ENCODE measurements at places on chromosomes 12 and 14.

GRCh38 chr14:73771848-73772638 lies 57.9 kb upstream of the PNMA1 start:
- DNase-seq: peak; percentile 63

- no peak for DNase-seq
These were observed 59.0 kb upstream of the RERGL start for GRCh38 chr12:18148961-18149360.

- DNase-seq: no peak
These were observed 14.3 kb downstream of the RERG start for GRCh38 chr12:15206831-15207389.

GRCh38 chr14:71354142-71354541 lies 446.9 kb downstream of the PCNX1 start:
- DNase-seq: no peak

DNA sequence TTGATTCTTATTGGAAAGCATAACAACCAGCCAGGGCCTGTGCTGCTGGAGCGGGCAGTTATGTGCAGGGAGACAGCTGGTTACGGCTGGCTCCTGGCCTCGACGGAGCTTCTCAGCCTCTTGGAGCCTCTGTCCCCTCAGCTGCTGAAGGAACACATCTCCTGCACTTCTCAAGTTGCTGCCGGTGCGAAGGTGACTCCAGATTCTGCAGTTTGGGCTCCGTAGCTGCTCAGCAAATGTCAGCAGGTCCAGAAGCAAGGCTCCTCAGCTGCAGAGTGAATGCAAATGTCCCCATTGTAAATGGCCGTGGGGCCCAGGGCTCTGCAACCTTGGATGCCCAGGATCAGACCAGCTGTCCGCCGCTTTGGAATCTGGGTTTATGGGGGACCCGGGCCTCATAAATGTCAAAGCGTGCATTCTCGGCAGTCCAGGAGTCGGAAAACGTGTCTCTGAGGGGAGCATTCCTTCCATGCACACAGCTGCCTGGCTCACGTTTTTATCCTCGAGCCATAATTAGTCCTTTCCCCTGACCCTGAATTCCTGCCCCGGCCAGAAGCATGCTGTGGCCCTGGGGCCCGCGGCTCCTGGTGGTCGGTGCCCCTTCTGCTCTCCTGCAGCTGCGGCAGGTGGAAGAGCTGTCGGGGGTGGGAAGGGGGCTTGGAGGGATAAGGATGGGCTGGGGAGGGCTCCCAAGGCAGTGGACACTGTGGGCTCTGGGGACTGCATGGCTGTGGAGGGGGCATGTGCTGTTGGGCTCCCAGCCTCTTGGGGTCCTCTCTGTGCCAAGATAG lies 106.0 kb downstream of the KIF26A start:
- no peak for DNase-seq

DNA sequence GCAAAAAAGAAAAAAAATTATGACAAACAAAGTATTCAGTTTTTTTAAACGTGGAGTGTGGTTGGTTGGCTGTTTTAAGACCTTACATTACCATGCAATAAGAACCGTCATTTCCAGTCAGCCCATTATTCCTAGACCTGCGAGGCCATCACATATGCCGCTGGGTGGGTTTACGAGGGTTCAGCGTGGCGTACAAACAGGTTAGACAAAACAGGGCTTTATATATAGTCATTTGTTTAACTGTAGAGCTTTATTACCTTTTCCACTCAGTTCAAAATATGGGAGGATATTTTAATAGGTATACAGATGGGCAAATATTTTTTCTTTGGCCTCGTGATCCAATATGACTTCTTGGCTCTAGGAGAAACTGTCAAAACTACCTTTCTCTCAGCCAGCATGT lies 67.2 kb downstream of the KSR2 start:
- DNase-seq: no peak

DNA sequence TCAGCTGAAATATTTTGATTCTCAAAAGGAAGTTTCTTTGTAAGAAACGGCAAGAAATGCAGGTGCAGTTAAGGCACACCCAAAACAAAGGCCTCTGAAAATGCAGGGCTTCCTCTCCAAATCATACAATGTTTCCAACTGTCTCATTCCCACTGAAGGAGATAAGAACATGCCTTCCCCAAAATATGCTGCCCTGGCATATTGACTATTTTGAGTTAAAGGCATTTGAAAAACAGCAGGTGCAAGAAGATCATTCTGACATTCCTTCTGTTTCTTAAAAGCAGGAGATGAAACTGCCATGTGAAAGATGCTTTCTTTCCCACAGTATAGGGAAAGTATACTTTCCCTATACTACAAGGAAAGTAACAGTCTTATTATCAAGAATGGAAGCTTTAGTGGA lies 33.4 kb upstream of the VASH1 start:
- no peak for DNase-seq

DNA sequence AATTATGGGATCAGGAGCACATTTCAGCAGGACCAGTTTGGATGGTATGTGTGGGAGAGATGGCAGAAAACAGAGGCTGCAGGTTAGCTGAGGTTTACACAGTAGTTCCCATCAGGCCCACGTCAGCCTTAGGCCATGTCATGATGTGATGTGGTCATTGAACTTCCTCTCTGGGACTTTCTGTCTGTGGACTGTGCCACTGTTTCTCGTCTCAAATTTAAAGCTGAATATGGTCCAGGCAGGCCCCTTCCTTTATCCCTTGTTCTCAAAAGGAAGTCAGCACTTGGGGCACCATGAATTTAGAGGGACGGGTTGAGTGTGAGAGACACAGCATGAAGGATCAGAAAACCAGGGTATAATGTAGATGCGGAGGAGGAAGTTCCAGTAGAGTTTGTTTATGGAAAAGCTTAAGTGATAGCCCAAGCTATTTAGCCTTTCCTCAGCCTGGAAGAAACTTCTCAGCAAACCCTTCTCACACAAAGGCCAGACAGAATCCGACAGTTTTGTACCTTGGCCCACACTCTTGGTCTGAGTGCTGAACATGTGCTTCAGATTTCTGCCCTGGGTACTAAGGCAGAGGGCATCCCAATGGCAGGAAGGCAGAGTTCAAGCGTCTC lies 3.6 kb upstream of the IGFBP6 start:
- DNase-seq: no peak

- DNase-seq: no peak
These were observed 7.8 kb downstream of the CRACR2A start for GRCh38 chr12:3745152-3745551.

GRCh38 chr12:112148031-112148513 lies 22.7 kb downstream of the TRAFD1 start:
- no peak for DNase-seq

DNA sequence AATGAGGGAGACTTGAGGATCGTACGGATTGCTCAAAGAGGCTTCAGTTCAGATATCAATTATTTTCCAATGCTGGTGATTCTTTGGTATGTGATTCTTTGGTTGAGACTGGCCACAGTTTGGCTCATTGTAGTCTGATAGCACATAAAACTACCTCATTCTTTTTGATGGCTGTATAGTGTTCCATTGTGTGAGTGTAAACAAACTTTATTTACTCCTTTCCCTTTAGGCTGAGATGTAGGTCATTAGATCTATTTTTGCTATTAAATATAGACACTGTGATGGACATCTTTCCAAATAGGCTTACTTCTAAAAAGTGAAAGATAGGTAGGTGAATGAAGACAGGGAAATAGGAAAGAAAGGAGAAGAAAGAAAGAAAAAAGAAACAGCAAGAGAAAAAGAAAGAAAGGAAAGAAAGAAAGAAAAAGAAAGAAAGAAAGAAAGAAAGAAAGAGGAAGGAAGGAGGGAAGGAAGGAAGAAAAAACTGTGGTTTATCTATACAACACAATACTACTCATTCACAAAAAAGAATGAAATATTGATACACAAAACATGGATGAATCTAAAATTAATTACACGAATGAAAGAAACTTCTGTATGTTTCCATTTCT lies 19.8 kb upstream of the MED13L start:
- no peak for DNase-seq

DNA sequence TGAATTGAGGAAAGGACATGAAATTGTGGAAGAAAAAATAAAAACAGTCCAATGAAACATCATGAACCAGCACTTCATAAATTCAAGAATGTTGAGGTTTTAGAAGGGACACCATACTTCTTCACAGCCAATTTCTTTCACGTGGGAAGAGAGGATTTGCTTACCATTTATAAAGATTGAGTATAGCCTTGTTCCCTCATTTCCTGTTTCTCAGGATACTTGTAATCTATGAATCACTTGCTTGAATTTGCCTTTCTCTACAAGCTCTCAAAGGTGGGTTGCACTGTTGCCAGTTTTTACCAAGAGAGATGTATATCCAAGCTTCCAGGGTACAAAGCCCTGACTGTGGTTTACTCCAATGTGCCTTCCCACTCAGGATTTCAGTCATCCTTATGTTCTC lies 116.1 kb downstream of the DUSP6 start:
- DNase-seq: no peak

Data from WTC11 (cell line).